CD4-positive, alpha-beta T cell treated with Interleukin-12 subunit alpha and Interleukin-12 subunit beta, for 1 hour (primary cell): ENCODE measurements at places on chromosomes 16 and 17.

- DNase-seq = no peak
Measured at GRCh38 chr17:52790359-52790955, 631.9 kb upstream of the CA10 start.

GRCh38 chr16:66473654-66474519 lies 46.8 kb downstream of the BEAN1 start:
- no peak for DNase-seq

DNA sequence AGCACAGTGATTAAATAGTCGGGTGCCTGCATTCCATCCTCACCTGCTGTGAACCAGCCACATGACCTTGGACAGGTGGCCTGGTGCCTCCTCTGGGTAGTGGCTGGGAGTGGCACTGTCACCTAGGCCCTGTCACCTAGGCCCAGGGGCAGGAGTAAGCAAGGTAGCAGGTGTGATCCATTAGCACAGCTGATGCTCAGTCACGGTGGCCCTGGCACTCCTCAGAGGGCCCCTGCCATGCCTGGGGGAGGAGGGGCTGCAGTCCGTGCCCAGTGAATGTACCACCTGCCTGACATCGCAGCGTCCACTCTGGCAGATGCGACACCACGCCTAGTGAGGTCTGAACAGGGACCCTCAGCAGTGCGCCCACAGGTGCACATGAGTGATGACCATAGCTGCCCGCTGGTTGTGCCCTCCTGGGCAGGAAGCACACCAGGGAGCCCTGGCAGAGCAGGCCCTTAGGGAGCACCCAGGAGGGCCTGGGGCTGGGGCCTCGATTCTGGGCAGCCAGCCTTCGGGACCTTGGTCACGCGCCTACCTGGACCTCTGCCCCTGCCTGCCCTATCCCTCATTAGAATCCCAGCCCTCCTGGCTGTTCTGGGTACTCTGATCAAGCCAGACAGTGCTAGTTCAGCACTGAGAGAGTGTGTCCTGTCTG lies 33.1 kb upstream of the CRISPLD2 start:
- DNase-seq = no peak

GRCh38 chr16:13414154-13414553 lies 505.8 kb upstream of the ERCC4 start:
- no peak for DNase-seq

DNA sequence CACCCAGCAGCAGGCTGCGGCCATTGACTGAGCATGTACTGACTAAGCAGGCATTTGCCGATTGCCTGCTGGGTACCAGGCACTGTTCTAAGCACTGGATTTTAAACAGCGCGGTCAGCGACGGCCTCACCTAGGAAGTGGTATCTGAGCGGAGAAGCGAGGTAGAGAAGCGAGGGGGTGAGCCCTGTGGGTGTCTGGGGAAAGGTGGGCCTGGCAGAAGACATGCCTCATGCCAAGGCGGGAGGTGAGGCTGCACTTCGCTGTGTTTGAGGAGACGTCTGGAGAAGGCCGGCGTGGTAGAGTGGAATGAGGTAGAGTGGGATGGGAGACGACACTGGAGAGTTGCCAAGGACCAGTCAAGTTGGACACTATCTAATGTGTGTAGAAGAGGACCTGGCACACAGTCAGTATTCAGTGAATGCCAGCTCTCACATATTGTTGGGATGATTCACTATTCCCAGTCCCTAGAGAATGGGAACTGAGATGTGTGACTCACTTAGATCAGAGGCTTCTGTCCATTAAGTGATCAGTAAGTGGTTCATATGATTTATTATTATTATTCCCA lies 14.4 kb downstream of the SYCE1L start:
- DNase-seq = no peak

DNA sequence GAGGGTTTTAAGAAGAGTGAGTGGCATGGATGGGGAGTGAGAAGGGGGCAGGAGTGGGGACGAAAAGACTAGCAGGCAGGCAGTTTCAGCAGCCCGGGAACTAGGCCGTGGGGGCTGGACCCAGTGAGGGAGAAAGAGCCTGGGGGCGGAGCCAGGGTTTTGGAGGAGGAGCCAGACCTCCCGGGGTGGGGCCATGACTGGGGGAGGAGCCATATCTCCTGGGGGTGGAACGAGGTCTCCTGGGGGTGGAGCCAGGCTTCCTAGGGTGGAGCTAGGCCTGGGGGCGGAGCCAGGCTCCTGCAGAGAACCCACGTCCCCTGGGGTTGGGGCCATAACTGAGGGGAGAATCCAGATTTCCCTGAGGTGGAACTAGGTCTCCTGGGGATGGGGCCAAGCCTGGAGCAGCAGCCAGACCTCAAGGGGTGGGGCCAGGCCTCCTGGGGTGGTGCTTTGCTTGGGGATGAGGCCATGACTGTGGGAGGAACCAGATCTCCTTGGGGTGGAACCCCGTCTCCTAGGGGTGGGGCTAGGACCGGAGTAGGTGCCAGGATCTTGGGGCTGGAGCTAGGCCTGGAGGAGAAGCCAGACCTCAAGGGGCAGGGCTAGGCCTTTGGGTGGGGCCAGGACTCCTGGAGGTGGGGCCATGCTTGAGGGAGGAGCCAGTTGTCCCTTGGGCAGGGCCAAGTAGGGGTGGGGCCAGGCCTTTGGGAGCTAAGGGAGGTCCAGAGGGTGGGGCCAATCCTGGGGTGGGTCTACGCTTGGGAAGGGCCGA lies 41.7 kb upstream of the JPH3 start:
- no peak for DNase-seq
